ENCODE measurements at places on chromosomes 5 and 9.

- DNase-seq: no peak
These were observed 21.9 kb downstream of the NEK6 start for GRCh38 chr9:124279531-124280175.

DNA sequence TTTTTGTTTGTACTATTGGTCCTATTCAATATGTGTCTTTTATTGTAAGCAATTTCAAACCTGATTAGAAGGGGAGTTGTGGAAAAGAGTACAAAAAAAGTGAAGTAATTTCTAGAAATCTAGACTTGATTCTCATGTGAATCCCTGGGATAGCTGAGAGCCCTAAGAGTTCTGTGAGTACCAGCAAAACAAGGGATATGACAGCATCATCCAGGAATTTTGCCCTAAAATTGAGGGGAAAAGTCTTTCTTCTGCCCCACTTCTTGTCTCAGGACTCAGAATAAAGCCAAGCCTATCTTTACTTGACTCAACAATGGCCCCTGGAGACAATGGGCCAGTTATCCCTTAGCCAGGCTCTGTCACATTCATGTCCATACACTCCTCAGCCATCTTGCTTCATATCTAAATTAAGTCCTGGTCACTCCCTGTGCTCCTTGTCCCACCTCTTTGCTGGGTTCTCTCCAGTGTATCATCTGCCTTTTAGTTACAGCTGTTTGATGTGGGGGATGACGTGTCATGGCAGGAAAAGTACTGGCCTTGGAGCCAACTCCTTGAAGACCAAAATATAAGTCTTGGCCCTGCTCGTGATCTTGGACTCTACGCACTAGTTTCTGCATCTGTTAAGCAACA, 81.2 kb downstream of the ADAMTS12 start:
- DNase-seq: no peak

GRCh38 chr9:30035761-30036160, 2348.7 kb upstream of the ACO1 start:
- no peak for DNase-seq

DNA sequence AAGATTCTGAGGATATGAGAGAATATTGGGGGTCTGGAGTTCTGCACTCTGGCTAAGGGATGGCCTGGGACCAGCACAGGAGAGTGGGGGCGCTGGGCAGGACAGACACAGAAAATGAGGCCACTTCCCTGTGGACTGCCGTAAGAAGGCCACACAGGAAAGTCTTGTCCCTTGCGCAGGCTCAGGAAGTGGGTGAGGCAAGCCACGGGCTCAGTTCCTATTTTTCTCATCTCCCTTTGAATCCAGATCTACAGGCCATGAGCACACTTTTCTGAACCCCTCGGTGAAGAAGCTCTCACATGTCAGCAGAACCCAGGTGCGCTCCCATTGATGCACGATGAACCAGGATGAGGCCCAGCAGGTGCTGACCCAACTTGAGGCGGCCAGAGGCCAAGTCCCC, 207.4 kb downstream of the AGTPBP1 start:
- no peak for DNase-seq

Measured in upper lobe of right lung (tissue), 1 donor.